ENCODE measurements at places on chromosomes 2 and 18.

DNA sequence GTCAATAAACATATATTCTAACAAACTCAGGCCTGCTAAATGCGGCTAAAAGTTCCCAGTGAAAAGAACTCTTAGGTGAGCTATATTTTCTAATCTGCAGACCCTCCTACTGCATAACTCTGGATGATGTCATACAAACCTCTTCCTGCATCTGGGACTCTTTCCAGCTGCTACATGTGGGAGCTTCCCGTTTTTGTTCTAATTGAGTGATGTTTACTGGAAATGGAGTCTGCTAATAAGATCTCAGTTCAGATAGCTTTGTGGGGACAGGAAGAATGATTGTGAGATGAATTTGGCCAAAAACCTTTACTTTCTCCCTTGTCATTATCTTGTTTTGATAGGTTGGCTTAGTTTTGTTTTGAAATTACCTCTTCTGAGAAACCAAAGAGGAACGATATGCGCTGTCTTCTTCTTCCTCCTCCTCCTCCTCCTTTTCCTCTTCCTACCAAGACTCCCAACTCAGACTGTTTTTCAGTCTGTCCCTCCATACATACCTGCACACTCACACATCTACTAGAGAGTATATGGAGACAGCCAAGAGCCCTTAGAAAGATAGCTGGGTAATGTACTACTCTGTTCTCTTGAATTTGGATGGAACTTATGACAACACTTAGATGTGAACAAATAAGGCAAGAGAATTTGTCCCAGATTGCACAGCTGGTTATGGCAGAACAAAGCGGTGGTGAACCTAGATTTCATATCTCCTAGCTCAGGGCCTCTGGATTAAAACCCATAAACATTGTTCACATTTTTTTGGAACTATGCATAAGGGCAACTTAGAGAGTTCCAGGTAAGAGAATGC lies 39.8 kb upstream of the AAK1 start:
- no peak for DNase-seq

DNA sequence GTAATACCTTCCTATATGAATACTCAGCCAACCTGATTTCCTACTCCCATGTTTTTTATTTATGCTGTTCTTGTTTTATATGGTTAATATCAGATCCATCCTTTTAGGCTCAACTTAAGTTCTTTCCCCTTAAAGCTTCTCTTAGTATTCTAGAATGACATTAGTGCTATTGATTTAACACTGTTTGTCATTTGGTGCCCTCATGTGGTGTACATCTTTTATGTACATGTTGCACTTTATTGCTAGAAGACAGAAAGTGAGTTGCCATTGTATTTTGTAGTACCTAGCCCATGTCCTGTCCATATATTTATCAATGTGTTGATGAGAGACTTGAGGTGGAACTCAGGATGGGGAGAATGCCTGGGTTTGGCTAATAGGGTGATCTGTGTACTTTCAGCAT lies 2.5 kb downstream of the HTRA2 start:
- DNase-seq, result no peak

- DNase-seq, result no peak
Measured at GRCh38 chr2:34316788-34317187, 717.7 kb upstream of the FAM98A start.

DNA sequence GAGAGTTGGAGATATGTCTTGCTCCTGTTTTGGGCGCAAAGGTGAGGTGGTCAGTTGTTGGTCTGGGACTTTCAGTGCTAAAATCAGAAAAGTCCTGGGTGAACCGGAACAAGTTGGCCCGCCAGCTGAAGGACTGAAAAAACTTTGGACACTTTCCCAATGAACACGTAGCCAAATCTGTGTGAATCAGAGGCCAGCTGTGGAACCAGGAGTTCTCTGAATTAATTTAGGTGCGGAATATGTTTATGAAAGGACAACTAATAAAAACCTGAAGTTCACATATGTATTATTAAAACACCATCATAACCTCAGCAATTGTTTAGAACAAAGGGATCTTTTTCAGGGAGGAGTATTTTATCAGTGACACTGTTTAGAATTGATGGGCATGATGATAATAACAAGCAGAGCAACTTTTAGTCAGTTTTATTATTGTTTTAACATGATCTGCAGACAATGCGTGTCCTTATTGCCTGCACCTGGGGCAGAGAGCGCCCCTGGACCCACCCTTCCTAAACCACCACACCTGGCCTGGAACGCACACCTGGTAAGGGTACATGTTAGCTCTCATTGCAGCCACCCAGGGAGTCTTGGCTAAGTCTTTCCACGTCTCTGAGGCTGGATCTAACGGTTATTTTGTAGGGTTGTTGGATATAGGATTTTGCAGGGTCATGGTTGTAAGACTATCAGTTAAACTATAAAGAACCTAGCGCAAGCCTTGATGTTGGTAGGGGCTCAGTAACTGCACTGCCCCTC lies 9.9 kb upstream of the ODC1 start:
- no peak for DNase-seq

DNA sequence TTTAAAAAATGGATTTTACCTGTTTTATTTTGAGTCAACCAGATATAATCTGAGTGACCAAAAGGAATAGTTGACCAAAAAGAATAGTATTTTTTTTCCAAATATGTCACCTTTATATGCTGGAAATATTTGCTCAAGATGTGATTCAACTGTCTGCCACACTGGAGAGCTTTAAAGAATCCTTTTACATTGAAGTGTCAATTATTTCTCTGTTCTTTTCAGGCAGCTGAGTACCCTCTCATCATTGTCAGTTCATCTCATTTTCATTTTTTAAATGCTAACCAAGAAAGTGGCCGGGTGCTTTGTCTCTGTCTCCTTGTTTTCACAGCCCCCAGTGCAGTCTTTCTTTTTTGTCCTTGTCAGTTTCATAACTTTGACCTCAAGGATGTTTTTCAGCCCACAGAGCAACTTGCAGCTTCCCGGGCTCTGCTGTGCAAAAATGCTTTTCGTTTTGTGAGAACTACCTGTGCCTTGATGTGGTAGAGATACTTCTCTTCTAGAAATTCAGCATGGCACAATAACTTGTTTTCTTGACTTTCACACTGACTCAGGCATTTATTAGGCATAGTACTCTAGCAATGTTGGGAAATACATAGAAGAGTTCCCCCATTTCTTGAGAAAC lies 23.4 kb upstream of the CERS6 start:
- DNase-seq, result no peak

GRCh38 chr2:200330351-200331060 lies 24.0 kb downstream of the SPATS2L start:
- no peak for DNase-seq

GRCh38 chr2:7510353-7510752 lies 593.1 kb downstream of the RNF144A start:
- no peak for DNase-seq

DNA sequence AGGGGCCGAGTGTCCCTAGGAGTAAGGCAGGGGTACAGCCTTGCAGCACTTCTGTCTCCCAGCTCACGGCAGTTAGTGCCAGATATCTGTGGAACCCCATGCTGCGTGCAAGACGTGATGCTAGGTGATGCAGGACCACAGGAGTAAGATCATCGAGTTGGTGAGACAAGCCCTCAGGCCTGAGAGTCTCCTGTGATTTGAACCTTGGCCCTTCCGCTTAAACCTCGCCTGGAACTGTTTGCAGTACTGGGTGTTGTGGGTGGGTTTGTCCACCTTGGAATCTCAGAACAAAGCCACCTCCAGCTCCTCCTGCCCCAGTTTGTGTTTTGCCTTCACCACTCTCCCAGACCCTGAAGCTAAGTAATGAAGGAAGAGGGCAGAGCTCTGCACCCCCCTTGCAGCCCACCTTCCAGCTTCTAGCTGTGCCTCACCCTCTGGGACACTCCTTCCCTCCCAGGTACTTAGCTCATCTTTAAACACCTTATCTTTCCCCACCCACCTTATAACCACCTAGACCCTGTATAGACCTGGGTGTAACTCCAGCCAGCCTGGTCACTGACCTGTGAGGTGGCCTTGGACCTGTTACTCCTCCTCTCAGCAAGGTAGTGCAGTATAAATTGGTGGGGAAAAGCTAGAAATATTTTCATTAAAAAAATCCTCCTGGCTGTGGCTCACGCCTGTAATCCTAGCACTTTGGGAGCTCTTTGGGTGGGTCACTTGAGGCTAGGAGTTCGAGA lies 6.6 kb downstream of the CNNM4 start:
- no peak for DNase-seq

- no peak for DNase-seq
Measured at GRCh38 chr18:57439609-57439968, 4.4 kb downstream of the ONECUT2 start.

- DNase-seq, result no peak
Measured at GRCh38 chr2:29817801-29818680, 103.3 kb downstream of the ALK start.

GRCh38 chr2:20451761-20452499 lies 5.1 kb downstream of the RHOB start:
- DNase-seq, result no peak

GRCh38 chr2:234462218-234462992 lies 34.5 kb downstream of the ARL4C start:
- no peak for DNase-seq

- no peak for DNase-seq
Measured at GRCh38 chr2:138267161-138267901, 234.2 kb upstream of the SPOPL start.

- no peak for DNase-seq
Measured at GRCh38 chr2:135005753-135006152, 41.5 kb downstream of the MAP3K19 start.

DNA sequence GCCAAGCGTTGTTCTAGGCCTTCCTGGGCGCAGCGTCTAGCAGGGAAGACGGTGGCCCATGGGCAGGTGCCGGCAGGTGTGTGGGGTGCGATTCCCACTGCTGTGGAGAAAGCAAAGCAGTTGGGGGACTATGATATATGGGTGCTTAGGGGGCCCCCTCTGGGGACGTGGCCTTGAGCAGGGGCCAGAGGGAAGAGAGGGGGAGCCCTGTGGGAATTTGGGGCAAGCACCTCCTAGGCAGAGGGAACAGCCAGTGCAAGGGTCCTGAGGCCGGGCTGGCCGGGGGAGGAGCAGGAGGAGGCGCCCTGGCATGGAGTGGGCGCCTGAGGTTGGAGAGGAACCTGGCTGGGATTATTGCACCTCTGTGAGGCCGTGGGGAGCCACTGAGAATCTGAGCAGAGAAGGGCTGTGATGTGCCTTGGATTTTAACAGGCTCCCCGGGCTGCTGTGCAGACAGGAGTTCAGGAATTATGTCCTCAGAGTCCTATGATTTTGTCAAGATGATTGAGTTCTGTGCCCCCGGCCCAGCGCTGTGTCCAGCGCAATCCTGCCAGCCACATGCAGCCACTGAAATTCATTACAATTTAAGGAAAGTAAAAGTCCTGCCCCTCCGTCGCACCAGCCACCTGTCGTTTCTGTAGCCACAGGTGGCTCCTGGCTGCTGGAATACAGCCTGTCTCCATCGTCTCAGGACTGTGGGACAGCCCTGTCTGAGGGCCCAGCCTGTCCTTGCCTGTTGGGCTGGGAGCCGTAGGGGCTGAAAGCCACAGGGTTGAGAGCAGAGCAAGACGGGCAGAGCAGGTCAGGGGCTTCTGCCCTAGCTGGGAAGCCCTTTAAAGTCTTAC lies 9.1 kb upstream of the KLHL30 start:
- DNase-seq, result no peak

DNA sequence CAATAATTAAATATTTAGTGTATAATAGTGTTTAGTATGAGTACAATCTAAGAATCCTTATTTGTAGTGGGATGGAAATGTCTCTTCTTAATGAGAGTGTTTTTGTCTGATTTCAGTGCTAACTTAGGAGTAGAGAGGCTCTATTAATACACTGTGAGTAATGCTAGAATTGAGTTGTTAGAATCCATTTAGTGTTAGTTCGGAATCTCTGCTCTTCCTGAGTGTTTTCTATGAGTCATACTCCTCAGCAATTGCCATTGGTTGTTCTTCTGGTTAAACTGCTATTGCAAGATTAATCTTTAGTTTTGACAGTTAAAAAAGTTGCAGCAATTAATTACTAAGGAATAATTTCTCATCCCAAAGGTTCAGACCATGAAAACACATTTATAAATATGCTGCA lies 828.6 kb upstream of the POU3F3 start:
- DNase-seq, result no peak
